RPMI7951 (cell line): ENCODE measurements at places on chromosomes 3 and 15.

GRCh38 chr15:58738046-58738707, 11.3 kb downstream of the ADAM10 start:
- no peak for DNase-seq

- DNase-seq = no peak
Measured at GRCh38 chr15:90062462-90062932, 39.8 kb downstream of the IDH2 start.

DNA sequence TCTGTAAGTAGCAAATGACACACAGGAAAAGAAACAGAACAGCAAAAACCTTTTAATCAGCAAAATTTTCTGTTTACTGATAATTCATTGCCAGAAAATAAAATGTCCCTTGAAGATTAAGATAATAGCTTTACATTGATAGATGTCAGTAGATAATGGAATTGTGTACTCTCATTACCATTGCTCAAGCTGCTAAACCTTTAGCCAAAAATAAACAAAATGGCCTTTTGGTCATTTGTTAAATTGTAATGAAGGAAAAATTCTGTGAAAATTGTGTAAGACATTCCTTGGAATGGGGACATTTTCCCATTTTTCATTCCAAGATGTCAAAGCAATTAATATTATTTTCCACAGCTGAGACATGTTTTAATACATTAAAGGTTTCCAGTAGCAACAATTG, 189.8 kb downstream of the PLOD2 start:
- DNase-seq = no peak

- DNase-seq = no peak
Measured at GRCh38 chr15:74157868-74158827, 15.4 kb upstream of the ISLR start.
